Right atrium auricular region (tissue), 2 donors: ENCODE measurements at places on chromosomes 4 and X. TPM values are rescaled to one million over a fixed set of nuclear protein-coding genes. Genes with fewer than 3 reads are reported as not detected.

CEP135 gene
- total RNA-seq = 1.8 TPM

PWWP3B gene
- total RNA-seq = 5.9 TPM

GYPA gene
- not detected for total RNA-seq

AGA gene
- 14.5 TPM for total RNA-seq

- DNase-seq = no peak
- H3K27me3 ChIP-seq = no peaks in the 10 kb centered on the region
- H3K36me3 ChIP-seq = no peaks in the 10 kb centered on the region
- no peaks in the 10 kb centered on the region for H3K4me1 ChIP-seq
These were observed 576.5 kb upstream of the GNPDA2 start for GRCh38 chr4:45302828-45303227.
